ENCODE measurements at places on chromosomes 12 and 14.
A peak's percentile ranks its signal among the peaks of the same experiment; 100 is the strongest.

- DNase-seq: no peak
Observed at GRCh38 chr14:24260780-24261157, 2.2 kb downstream of the TGM1 start.

- DNase-seq: no peak
Observed at GRCh38 chr12:64923536-64923935, 99.1 kb downstream of the TBC1D30 start.

- DNase-seq: no peak
Observed at GRCh38 chr12:4112290-4112689, 161.3 kb upstream of the CCND2 start.

GRCh38 chr12:57518176-57518919, 2.0 kb downstream of the DDIT3 start:
- DNase-seq: no peak

GRCh38 chr14:65703996-65704395, 291.5 kb downstream of the FUT8 start:
- DNase-seq: no peak

GRCh38 chr14:25042362-25043299, 7.3 kb downstream of the STXBP6 start:
- no peak for DNase-seq

- no peak for DNase-seq
Observed at GRCh38 chr14:105393151-105393550, 5.2 kb upstream of the TEX22 start.

DNA sequence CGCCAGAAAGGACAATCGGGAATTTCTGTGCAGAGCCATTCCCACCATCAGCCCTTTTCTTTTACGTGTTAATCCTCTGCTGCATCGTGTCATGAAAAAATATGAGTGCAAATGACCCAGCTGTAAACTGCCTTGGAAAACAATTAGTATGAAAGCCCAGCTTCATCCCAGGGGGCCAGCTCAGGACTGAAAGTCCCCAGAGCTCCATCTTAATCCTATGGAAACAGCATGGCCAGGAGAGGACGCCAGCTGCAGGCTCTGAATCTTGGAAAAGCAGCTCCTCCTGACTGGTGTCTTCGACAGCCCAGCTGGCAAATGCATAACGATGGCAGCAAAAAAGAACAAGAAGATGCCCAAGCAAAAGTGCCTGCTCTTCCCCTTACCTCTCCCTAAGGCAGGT, 191.5 kb downstream of the NTF3 start:
- no peak for DNase-seq

DNA sequence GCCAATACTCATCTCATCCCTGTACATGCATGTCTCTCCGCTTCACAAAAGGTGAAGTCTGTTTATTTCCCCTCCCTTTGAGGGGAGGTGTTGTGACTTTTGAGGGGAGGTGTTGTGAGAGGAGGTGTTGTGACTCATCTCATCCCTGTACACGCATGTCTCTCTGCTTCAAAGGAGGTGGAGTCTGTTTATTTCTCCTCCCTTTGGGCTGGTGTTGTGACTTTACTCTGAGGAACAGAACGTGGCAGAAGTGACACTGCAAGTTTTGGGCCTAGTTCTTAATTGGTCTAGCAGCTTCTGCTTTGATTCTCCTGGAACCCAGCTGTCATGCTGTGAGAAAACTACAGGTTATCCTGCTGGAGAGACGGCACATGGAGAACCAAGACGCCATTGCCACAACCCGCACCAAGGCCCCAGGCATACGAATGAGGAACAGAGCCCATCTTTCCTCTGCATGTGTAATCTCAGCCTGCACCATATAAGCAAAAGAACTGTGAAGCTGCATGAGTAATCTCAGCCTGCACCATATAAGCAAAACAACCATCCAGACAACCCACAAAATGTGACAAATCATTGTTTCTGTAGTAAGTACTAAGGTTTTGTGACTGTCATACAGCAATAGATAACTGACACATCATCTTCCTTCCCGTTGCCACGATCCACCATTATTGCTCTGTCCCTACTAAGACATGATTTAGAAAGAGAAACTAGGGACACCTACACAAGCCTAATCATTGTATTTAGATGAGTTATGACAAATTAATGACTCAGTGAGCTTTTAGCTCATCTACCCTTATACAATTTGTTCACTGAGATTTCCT, 30.0 kb downstream of the GALNT4 start:
- DNase-seq: peak; percentile 13

GRCh38 chr14:30725763-30726162, 103.6 kb downstream of the SCFD1 start:
- DNase-seq: no peak
